GM19239 (cell line): ENCODE measurements at places on chromosomes 11 and 22.

- no peak for DNase-seq
These were observed 20.4 kb downstream of the OR56B4 start for GRCh38 chr11:6127881-6128280.

- no peak for DNase-seq
These were observed 86.3 kb upstream of the HMGXB4 start for GRCh38 chr22:35170716-35171697.

DNA sequence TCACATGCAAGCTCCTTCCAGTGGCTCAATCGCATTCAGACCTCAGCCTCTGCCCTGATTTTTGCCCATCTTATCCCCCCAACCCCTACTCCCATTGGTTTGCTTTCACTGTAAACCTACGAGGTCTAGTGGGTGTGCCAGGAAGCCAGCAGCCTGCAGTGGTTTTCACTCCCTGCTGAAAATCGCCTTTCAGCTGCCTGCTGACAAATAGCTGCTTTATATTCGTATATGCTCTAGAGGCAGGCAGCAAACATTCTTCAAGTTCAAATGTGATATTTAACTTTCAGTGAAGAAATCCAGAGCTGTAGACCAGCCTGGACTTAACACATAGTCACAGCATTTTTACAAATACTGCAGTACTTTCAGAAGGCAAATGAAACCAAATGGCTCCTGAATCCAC is 92.8 kb upstream of the APOA1 start:
- no peak for DNase-seq

GRCh38 chr22:31495343-31495742 is 993 bp upstream of the SFI1 start:
- no peak for DNase-seq

DNA sequence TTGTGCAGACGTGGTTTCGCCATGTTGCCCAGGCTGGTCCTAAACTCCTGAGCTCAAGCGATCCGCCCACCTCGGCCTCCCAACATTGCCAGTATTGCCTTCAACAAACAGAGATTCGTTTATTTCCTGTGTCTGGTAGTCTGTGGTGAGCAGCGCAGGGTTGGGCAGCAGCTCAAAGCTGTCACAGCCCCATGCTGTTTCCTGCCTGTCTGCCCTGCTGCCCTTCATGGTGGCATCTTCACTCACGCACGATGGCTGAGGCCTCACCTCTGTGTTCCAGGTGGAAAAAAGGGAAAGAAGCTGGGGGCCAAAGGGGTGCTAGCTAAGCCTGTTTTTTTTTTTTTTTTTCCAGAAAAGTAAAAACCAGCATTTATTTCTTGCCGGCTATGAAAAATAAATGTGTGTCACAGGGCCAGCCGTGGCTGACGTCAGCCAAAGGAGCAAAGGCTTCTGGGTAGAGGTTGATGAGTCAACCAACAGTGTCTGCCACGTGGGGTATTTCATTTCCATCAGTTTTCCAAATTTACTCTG is 28.8 kb downstream of the TBC1D22A start:
- DNase-seq: peak; percentile 77

GRCh38 chr11:32056438-32056837 is 34.4 kb upstream of the RCN1 start:
- no peak for DNase-seq

GRCh38 chr11:117900720-117901440 is 24.4 kb upstream of the FXYD6 start:
- DNase-seq: no peak

DNA sequence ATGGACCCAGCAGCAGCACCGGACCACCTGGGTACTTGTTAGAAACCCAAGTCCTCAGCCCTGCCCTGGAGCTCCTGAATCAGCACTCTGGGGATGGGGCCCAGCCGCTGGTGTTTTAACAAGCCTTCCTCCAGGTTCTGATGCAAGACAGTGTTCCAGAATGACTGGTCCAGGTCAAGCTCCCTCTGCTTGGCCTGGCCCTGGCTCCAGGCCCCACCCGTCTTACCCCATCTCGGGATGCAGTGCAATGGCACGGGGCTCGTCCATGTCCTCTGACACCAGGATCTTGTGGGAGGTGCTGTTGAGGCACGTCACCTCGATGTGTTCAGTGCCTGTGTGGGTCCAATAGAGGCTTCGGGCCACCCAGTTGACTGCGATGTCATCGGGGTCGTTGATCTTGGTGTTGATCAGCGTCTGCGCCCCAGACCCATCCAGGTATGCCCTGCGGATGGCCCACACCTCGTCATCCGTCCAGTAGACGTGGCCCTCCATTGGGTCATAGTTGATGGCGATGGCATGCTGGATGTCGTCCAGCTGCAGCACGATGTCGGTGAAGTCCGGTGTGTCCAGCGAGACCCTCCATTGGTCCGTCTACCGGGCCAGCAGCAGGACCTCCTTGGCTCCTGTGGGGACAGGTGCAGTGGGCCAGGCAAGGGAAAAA is 140.3 kb downstream of the CRYBB2 start:
- DNase-seq: no peak

- no peak for DNase-seq
These were observed 11.5 kb upstream of the AIFM3 start for GRCh38 chr22:20955548-20955947.

- no peak for DNase-seq
These were observed 260.8 kb downstream of the MIAT start for GRCh38 chr22:26918226-26918625.

DNA sequence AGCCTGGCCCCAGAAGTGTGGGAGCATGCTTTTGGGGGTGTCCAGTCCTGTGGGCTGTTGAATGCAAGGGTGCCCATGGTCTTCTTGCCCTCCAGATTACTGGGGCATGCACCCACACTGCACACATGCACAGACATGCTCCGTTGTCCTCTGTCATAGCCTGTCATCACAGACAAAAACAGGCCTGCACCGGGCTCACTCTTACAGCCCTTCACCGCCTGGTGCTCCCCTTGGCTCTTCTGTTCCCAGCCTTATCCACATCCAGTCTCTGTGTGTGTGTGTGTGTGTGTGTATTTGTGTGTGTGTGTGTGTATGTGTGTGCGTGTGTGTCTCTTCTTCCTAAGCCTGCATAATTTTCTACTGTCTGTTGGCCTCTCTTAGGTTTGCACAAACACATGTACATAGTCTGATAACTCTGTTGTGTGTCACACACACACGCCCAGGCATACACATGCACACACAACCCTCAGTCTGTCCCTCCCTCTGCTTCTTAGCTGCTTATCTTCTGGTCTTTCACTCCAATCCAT is 23.4 kb upstream of the NECTIN1 start:
- no peak for DNase-seq

- DNase-seq: no peak
These were observed 58.0 kb upstream of the FADD start for GRCh38 chr11:70145071-70145470.

DNA sequence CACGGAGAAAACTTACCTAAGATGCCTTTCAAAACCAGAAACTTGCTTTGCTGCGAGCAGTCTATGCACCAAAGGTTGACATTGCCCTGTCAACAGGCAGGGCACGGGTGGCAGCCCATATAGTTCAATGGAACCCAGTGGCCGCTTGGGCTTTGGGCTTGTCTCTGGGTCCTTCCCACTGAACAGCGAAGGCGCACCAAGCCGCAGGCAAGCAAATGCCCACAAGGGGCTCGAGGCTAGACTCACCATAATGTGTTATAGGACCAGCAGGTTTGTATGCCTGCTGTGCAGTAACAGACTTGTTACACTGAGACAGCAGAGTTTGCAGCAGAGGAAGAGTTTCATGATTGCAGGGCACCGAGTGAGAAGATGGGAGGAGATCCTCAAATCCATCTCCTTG is 20.3 kb downstream of the CLDN5 start:
- DNase-seq: no peak

DNA sequence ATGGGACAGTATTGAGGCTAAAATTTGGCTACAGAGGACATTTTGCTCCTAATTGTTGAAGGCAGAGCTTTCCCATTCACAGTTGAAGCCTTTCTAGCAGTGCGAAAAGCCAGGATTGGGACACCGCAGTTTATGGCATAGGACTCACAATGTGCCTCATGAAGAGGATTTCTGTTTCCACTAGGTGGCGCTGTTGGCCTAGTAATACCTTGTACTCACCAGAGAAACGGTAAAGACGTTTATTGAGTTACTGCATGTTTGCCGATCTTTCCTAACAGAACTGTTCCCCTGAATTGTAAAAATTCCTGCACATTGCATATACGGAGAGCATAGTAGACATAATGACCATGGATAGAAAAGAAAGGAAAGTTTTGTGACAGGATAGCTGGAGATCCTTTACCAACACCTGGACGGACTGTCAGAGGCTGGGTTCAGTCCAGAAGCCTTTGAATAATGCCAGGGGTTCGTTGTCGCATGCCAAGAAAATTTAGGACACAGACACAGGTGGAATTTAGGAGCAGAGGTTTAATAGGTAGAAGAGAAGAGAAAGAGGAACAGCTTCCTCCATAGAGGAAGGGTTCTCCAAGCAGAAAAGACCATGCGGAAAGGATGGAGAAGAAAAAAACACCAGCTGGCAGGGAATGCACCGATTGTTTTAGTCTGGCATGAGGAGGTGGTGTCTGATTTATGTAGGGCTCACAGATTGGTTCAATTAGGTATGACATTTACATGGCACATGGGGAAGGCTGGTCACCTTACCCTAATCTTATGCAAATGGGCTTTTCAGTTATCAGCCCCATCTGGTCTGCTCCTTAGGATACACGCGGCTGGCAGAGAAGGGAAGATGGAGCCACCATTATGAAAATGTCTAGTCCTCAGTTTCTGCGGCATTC is 10.8 kb upstream of the OR51D1 start:
- no peak for DNase-seq

- DNase-seq: no peak
These were observed 61.5 kb upstream of the POU2AF1 start for GRCh38 chr11:111440416-111441205.

DNA sequence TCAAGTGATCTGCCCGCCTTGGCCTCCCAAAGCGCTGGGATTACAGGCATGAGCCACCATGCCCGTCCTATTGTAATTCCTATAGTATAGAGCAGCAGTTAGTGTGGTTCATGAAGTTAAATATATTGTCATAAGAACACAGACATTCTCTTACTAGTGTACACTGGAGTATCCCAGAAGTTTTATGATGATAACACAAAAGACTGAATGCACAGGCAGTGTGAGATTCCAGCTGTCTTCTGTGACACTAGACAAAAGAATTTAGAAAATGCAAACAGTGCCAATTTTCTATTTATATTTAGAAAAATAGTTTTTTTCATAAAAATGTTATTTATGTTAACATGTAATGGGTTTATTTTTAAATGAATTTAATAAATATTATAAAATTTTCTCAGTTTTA is 39.4 kb upstream of the RBX1 start:
- no peak for DNase-seq

- DNase-seq: no peak
These were observed 14.4 kb downstream of the SREBF2 start for GRCh38 chr22:41847300-41847699.

DNA sequence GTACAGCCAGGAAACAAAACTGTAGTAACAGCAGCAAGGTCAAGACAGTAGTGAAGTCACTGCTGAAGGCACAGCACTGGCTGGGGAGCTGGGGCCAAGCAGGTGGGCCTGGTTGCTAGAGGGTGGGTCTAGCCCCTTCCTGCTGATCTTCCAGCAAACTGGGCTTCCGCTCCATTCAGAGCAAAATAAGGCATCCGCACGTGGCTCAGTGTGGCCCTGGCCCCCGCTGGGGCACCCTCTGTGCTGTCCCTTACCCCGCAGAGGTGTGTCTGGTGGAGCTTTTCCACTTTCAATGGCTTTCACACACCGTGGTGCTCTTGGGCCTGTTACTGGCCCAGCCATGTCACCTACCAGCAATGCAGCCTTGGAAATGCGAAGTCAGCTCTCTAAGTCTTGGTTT is 162.4 kb upstream of the B3GAT1 start:
- DNase-seq: no peak

DNA sequence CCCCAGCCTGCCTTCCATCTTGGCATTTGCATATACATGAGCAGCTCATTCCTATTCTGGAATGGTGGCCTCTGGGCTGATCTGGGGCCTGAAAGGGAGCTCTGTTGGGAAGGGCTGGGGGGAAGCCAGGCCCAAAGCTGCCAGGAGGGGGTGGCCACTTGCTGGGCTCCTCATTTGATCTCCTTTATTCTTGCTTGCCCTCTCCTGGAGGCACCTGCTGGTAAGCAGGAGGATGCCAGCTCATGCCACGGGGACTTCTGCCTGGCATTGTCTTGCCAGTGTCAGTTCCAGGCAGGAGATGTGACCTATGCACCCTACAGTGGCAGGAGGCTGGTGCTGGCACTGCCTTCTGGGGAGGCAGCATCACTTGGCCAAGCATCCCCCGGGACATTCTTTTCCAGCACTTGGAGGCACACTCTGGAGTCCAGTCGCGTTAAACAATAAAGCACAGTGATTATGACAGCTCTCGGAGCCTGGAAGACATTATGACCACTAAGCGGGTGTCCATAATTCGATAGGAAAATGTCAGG is 128.3 kb downstream of the NTM start:
- DNase-seq: no peak
